ENCODE measurements at places on chromosomes 7 and 10.

GRCh38 chr7:143283381-143283780 is 1.4 kb upstream of the TMEM139 start:
- DNase-seq, result peak; percentile 21

GRCh38 chr10:96118604-96119450 is 11.3 kb upstream of the ZNF518A start:
- peak; percentile 22 for DNase-seq

- no peak for DNase-seq
These were observed 67.1 kb downstream of the OTUD1 start for GRCh38 chr10:23505797-23506465.

GRCh38 chr10:118922972-118923371 is 106.5 kb upstream of the NANOS1 start:
- DNase-seq, result no peak

DNA sequence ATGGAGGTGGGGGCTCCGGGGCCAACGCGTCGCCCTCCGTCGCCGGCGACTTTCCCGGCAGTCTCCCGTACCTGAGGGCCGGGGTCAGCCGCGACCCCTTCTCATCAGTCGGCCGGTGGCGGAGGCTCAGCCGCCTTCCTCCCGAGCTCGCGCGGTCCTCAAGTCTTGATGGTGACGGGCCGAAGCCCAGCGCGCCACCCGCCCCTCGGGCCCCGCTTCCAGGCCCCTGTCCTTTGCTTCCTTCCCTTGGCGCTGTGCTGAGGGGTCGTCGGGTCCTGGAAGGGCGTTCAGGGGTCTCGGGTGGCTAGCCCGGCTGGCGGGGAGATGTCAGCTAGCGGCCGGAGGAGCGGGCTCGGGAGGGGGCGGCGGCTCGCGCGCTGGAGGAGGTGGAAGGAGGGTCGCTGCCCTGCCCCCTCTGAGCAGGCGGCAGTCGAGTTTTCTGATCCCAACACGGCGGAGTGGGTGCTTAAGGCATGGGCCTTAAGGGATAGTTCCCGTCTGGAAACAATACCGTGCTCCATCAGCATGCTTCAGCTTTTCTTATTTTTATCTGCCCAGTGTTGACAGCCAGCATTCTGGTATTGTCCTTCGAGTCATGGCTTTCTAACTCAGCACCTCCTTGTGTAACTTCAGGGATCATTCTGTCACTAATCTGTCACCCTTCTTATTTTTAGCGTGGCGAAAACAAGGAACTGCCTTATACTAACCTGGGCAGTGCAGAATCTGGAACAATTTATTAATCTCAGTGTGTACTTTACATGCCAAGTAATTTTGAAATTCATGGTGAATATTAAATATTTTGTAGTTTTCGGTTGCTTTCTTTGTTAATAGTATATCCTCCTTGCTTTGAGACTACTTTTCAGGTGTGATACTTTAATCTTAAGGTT is 748 bp downstream of the PHTF2 start:
- DNase-seq, result peak; percentile 50

DNA sequence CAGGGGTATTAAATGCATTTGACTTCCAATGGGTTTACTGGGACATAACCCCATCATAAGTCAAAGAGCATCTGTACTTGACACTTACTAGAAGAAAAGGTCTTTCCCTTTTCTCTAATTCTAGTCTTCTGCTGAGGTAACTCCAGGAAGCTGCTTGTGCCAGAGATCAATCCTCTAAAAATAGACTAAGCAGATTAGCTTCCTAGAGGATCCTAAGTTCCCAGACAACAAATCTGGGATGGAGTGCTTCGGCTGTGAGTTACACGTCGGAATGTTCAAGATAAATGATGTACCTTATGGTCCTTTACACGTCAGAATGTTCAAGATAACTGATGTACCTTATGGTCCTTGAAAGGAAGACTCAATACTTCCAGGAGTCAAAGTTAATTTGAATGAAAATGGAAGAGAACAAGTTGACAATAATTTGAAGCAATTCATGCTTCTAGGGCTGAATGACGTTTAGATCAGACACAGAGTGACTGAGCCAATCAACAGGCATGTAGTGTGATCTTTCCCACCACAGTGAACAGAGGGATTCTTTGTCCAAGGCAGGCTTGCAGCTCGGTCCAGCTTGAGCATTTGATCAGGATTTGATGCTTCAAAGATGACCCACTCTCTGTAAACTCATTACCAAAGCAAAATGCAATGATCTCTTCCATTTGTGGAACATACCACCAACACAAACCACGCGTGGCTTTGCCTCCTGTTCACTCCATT is 63.8 kb downstream of the SLC37A3 start:
- DNase-seq, result no peak

GRCh38 chr7:18257711-18258110 is 230.1 kb upstream of the PRPS1L1 start:
- DNase-seq, result no peak

DNA sequence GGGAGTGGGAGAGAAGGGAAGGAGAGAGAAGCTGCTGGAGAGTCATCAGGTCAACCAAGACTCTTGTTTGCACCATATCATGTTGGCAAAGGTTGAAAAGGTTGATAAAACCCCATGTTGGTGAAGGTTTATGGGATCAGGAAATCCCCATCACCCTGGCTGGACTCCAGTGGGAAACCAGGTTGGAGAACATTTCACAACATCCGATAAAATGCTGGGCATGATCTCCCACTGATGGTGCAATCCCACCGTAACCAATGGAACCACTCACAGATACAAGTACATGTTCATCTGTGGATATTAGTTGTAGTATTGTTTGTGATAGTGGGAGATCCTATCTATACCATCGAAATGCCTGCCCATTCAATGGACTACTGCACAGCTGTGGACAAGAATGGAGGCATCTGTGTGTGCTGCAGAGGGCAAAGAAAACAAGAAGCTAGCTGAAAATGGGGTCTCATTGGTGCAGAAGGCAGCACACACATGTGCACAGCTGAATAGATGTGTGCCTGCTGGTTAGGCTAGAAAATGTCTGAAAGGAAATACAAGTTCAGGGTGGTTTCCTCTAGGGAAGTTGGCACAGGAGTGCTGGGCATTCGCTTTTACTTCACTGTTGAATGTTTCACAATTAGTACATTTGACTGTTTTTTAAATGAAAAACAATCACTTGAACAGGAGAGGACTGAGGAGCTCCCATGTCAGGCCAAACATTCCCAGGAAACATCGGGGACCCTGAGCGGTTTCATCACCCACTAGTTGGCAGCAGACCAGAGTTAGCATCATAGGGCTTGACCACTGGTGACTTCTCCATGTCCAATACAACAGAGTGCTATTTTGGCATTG is 80.4 kb upstream of the MGMT start:
- DNase-seq, result no peak
